ENCODE measurements at places on chromosomes 2 and 18.

- no peak for DNase-seq
Measured at GRCh38 chr2:40049781-40050180, 270.7 kb upstream of the THUMPD2 start.

- no peak for DNase-seq
Measured at GRCh38 chr2:127233710-127234109, 13.6 kb upstream of the CYP27C1 start.

DNA sequence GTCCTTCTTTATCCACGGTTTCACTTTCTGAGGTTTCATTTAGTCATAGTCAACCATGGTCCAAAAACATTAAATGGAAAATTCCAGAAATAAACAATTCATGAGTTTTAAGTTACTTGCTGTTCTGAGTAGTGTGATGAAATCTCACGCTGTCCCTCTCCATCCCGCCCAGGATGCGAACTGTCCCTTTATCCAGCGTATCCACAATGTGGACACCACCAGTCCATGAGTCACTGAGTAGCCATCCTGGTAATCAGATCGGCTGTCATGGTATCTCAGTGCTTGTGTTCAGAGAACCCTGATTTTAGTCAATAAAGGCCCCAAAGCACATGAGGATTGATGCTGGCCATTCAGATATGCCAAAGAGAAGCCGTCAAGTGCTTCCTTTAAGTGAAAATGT lies 3.7 kb downstream of the SP140L start:
- DNase-seq: no peak

DNA sequence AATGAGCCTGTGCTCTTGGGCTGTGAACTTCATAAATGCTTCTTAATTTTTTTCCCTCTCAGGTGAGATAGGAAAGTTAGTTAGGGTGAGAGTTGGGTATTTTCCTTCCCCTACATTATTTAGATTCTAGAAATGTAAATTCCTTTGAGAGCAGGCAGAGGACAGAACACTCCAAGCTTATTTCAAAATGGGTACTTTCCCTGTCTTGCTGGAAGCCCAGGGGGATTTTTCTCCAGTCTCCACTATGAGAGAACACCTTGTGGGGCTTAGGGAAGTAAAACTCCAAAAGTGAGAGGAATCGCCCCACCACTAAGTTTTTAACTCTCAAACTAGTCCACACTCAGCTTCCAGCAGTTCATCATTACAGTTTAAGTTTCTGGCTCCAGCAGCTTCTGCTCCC lies 253.2 kb upstream of the CTAGE1 start:
- no peak for DNase-seq

- no peak for DNase-seq
Measured at GRCh38 chr2:77395011-77395410, 127.2 kb downstream of the LRRTM4 start.

GRCh38 chr2:63050334-63051041 lies at the start of gene OTX1:
Gene OTX1 (plus strand): TSS chr2:63050830. CDS start chr2:63052991, 2,161 bp downstream.
- DNase-seq: no peak

All from activated T-helper 9 cell treated with anti-CD3 and anti-CD28 coated beads, Interleukin-2, amount 50 U/mL, for 16 hours (primary cell).